Heart right ventricle (tissue), 16 donors: ENCODE measurements at places on chromosomes 16 and 17.

DNA sequence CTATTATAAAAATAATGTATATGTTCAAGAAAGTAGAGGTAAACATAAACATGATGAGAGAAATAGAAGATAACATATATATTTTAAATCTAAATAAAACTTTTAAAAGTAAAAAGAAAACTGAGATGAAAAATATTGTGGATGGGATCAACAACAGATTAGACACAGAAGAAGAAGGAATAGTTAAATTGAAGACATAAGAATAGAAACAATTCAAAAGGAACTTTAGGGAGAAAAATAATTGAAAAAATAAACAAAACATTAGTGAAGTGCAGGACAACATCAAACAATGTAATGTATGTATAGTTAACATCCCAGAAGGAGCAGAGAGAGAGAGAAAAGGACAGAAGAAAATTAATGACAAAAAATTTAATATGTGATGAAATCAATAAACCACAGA is 228.1 kb upstream of the TNRC6C start:
- DNase-seq = no peak

DNA sequence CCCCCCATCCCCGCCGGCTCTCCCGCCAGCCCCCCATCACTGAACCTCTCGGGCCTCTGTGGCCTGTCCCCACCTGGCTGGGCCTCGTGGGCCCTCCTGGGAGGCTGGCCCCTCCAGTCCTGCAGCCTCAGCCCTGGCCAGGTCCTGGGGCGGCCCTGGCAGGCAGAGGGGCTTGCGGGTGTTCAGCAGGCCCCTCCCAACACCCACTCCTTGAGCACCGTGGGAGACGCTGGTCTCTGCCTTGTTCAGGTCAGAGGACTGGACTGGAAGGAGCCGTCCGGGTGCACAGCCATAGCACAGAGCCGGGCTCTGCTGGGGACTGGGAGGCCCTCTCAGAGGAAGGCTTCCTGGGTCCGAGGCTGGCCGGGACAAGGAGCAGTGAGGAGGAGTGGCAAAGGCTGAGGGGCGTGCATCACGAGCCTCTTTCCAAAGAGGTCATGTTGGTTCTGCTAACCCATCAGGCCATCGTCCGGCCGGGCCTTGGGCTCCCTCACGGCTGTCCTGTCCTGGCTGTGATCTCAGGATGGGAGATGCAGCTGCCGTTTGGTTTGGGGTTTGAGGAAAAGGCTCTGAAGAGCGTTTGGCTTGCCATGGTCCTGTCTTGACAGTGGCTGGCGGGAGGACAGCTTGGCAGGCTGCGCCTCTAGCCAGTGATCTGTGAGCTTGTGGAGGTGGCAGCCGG is 6.3 kb upstream of the PABPN1L start:
- DNase-seq = no peak

- no peak for DNase-seq
Observed at GRCh38 chr16:85363881-85364280, 249.2 kb upstream of the GSE1 start.

GRCh38 chr16:9679213-9679767 is 502.9 kb downstream of the GRIN2A start:
- DNase-seq = no peak

DNA sequence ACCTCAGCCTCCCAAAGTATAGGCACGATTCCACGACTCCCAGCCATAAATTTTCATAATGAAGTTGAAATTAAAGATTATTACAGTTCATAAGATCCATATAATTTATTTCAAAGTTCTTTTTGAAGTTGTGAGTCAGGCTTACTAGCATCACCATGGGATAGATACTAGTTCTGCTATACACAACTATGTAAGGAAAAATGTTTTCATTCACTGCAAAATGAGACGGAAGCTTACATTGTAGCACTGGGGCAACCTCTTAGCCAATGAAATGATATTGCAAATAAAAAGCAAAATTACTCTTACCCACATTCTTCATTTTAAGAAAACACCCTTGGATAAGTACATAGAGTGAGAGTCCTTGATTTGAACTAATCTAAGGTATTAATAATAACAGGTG is 18.8 kb upstream of the MARCHF10 start:
- no peak for DNase-seq

GRCh38 chr17:15216481-15216880 is 48.6 kb downstream of the PMP22 start:
- DNase-seq = no peak

GRCh38 chr17:10117581-10118001 is 80.8 kb downstream of the GAS7 start:
- no peak for DNase-seq

DNA sequence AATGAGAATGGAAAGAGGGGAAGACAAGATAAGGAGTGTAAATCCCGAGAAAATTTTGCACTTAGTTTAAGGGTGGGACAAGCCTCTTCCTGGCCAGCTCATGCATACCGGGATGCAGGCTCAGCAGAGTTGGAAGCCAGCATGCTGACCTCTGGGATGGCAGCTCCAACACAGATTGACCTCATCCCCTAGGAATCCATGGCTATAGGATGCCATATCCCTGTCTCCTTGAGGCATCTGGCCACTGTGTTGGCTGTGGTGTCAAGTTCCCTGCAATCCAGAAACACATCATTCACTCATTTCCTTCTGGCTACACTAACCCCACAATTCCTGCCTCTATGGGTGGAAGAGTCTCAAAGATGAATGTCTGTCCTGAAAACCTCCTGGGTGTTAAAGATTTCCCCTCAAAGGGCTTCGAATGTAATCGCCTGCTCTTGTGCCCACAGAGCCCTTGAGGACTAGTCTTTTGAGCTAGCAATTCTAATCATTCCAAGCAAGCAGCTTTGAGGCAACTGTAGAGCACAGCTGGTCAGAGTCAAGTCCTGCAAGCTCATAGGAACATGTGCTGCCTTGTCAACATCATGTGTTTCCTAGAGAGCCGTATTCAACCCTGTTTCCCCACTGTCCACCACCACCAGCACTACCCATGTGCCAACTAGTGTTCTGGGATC is 141.4 kb downstream of the PMP22 start:
- no peak for DNase-seq

- DNase-seq = no peak
Observed at GRCh38 chr17:77254951-77255825, 114.4 kb downstream of the SEC14L1 start.

- no peak for DNase-seq
Observed at GRCh38 chr17:37745801-37746426, 1.1 kb upstream of the HNF1B start.

- DNase-seq = peak; percentile 69
Observed at GRCh38 chr16:72124761-72125634, 31.4 kb downstream of the DHX38 start.

DNA sequence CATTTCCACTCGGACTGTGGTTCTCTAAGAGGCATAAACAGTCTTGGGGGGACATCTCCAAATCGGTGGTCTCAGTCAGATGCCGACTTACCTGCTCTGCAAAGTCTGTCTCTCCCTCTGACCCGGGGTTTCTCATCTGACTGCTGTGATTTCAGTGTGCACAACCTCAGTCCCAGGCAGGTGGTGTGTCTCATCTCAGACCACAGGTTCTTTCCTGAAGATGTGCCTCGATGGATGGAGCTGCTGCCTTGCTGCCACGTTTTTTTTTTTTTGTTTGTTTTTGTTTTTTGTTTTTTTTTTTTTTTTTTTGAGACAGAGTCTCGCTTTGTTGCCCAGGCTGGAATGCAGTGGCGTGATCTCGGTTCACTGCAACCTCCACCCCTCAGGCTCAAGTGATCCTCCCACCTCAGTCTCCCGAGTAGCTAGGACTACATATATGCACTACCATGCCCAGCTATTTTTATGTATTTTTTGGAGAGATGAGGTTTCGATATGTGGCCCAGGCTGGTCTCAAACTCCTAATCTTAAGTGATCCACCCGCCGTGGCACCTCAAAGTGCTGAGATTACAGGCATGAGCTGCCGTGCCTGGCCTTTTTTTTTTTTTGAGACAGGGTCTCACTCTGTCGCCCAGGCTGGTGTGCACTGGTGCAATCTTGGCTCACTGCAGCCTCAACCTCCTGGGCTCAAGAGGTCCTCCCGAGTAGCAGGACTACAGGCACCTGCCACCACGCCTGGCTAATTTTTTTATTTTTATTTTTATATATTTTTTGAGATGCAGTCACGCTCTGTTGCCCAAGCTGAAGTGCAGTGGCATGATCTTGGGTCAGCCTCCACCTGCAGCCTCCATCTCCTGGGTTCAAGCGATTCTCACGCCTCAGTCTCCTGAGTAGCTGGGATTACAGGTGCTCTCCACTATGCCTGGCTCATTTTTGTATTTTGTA is 15.4 kb downstream of the SPIRE2 start:
- DNase-seq = no peak

DNA sequence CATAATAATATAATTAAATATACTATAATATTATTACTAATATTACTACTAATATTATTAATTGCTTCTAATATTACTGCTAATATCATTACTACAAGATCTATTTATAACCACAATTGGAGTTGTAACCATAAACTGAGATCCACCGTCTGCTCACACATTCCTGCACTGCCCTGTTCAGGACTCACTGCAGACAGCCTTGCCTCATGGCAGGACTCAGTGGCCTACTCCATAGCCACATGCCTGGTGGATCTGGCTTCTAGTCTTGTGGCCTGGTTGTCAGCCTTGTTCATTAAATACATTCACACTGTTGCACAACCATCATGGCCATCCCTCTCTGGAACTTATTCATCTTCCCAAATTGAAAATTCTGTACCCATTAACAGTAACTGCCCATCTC is 48.0 kb downstream of the SRL start:
- DNase-seq = no peak

DNA sequence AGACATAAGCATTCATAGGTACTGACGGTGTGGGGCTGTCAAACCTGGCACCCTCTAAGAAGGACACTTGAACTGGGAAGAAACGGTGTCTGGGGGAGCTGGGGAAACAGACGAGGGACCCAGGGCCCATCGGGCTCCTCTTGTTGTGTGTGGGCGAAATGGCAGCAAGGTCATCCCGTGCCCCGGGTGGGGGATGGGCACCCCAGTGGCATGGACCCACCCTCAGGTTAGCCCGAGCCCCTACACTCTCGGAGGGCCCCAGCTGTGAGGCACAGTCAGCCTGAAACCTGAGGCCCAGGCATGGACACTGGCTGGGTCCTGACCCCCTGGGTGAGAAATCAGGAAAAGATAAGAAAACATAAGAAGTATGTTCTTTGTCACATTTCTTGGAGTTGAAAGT is 57.1 kb downstream of the MYO18A start:
- no peak for DNase-seq

- no peak for DNase-seq
Observed at GRCh38 chr17:19933628-19934027, 44.0 kb downstream of the AKAP10 start.

GRCh38 chr17:78668847-78669246 is 91.7 kb upstream of the DNAH17 start:
- DNase-seq = no peak

GRCh38 chr17:38711792-38712571 is 6.9 kb downstream of the MLLT6 start:
- no peak for DNase-seq

DNA sequence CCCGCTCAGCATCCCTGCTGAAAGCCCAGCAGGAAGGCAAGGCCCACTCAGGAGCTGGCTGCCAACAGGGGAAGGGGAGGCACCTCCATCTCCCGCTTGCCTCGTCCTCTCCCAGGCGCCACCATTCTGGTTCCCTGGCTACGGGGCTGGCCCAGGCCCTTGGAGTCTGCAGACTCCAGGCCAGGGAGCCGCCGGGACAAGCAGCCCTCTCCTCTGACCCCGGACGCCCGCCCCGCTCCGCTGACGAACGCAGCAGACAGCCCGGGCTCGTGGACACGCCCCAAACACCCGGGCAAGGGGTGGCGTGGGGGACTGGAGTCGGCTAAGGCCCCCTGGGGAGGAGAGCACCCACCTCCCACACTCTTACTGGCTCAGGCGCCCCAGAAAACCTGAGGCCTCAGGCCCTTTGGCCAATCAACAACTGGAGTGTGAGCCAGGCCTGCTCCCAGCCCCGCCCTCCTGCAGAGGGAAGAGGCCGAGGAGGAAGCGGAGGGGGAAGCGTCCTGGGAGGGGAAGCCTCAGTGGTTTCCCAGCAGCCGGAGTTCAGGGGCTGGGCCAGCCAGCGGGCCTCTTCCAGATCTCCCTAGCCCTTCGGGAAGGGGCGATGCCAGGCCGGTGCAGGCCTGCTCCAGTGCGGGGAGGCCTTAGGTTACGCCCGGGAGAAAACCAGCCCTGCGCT is 4.2 kb downstream of the MNT start:
- peak; percentile 92 for DNase-seq

- DNase-seq = no peak
Observed at GRCh38 chr17:55859301-55859795, 108.5 kb downstream of the PCTP start.

- DNase-seq = no peak
Observed at GRCh38 chr16:48280546-48280945, 33.2 kb upstream of the ABCC11 start.

- no peak for DNase-seq
Observed at GRCh38 chr17:18854956-18855355, 3.0 kb upstream of the PRPSAP2 start.
